ENCODE measurements at places on chromosomes 3 and 15.
A peak's percentile ranks its signal among the peaks of the same experiment; 100 is the strongest.

- peak; percentile 70 for DNase-seq
Observed at GRCh38 chr3:53195602-53196574, 34.9 kb downstream of the PRKCD start.

- DNase-seq: peak; percentile 77
Observed at GRCh38 chr3:139353920-139354556, 10.2 kb downstream of the MRPS22 start.

DNA sequence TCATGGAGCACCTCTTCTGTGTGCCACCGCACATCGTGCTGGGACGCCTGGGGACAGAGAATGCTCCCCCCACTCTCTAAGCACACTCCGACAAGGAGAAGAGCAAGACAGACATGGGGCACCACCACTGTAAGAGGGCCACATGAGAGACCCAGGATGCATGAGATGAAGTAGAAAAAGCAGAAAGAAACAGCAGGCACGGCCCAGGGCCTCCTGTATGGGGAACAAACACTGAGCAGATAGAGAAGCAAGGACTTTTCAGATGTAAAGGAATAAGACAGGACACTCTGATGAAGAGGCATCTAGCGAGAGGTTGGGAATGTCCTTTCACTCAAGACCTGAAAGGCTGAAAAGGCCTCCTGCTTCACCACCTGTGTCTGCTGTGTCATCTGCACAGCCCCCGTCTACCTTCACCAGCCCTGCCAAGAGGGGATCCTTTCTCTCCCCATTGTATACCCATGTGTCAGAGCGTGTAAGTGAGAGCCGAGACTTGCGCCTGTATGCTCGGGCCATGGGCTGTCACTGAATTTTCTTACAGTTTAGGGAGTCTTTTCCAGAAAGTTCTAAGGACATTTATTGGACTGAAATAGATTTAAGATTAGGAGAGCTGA is 125.6 kb downstream of the LRRK1 start:
- DNase-seq: no peak

DNA sequence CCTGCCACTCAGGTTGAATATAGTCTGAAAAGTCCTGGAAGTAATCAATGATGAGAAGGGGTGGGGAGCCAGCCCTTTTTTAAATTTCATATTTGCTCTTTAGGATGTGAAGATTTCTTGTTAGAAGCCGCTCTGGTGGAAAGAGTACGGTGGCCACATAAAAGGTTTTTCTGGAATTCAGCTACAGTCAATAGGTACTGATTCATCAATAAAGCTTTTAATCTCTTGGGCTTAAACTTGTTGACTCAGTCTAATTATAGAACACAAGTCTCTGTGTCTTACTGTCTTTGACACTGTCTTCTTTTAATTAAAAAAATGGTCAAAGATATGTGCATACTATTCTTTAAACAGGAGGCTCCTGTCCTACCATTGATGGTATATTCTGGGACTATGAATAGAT is 99.9 kb upstream of the TP63 start:
- DNase-seq: peak; percentile 63

DNA sequence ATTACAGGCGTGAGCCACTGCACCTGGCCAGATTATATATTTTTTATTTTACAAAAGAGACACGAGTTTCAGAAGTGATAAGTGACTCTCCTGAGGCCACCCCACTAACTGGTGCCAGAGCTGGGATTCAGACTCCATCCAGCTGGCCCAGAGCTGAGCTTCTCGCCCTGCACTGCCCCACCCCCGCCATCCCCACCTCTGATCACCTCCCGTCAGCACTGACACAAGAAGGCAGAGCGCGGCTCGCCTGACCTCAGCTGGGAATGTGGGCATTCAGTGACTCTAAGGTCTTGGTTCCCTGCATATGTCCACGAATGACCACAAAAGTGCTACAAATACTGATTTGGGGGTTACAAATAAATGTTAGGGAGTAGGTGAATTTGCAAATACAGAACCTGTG is 56.1 kb upstream of the GALNT15 start:
- peak; percentile 22 for DNase-seq

DNA sequence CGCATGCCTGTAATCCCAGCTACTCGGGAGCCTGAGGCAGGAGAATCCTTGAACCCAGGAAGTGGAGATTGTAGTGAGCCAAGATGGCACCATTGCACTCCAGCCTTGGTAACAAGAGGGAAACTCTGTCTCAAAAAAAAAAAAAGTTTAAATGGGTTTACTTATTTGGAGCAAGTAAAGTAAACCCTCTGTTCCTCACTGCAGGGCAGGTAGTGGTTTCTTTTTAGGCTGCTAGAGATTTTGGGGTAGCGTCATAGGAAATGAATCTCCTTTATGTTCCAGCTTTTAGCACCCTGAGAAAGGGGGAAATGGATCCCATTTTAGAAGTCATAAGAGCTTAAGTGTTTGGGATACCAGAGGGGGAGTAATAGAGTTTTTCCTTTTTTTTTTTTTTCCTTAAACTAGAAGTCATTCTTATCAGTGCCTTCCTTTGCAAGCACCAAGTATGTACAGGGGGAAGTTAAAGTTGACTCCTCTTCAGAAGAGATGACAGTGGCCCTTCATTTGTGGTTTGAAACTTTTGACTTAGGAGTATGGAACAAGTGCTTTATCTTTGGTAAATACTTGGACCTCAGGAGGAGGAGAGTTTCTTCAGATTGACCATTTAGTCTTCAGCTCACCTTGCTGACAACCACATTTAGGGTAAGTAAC is 8.0 kb downstream of the PXK start:
- DNase-seq: no peak

DNA sequence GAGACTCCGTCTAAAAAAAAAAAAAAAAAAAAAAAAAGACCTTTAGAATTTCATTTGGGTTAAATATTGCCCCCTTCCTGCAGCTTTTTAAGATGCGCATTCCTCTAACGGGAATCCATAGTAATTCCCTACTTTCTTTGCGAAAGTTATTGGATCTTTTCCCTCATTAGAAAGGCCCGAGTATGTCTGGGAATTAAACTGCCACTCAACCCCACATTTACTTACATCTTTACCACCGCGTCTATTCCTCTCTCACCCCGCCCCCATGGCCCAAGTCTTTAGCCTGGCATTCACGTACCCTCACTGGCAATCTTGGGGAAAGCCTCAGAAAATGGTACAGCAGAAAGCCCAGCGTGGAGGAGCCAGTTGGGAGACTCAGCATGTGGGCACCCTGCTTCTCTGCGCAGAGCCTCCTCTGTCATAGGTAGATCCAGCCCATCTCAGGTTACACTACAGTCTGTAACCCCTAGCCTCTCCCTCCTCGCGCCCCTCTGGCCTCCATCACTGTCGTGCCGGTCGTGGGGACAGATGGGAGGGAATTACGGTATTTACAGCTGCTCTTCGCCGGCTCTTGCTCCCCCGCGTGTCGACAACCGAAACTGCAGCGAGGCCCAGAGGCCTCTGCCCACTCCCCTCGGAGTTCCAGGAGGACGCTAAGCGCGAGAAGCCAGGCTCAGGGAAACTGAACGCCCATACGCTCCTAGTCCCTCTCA is 6.4 kb upstream of the ANKDD1A start:
- DNase-seq: peak; percentile 91

DNA sequence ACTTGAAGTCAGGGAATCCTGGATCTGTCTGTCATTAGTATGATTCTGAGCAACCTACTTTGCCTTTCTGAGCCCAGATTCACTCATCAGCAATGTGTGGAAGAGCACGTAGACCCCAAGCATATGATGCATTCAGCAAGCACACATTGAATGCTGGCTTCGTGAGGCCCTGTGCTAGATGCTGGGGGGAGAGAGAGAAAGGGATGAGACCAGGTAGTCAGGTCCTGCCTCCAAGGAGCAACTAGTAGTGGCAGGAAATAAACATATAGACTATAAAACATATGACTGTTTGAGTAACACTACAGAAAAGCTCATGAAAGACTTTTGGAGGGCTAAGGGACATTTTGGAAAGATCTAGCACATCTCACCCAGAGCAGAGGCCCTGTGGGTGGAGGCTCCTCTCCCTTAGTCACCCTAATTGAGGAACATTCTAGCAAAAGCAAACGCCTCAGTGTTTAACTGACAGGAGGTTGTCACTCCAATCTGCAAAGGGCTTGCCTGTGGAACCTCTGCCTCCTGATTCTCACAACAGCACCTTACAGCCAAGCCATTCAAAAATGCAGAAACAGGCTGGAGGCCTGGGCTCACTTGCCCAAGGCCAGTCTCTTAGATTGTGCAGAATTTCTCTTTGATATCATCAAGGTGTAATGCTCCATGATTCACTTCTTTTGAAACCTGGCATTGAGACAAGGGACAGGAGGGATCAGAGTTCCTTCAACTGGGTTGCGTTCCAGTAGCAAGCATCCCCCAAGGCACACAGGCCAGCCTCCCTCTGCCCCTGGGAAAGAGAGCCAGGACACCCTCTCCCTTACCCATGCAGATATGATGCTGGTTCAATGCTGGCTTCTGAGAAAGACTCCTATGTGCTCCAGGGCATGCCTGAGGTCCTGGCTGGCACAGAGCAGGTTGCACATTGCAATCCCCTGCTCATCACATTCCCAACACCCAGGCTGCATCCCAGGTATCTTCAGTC is 26.1 kb downstream of the STARD5 start:
- no peak for DNase-seq

Measured in NCI-H82 (cell line).